ENCODE measurements at places on chromosomes 2 and 18.

- no peak for DNase-seq
These were observed 50.4 kb upstream of the BZW1 start for GRCh38 chr2:200761266-200761665.

DNA sequence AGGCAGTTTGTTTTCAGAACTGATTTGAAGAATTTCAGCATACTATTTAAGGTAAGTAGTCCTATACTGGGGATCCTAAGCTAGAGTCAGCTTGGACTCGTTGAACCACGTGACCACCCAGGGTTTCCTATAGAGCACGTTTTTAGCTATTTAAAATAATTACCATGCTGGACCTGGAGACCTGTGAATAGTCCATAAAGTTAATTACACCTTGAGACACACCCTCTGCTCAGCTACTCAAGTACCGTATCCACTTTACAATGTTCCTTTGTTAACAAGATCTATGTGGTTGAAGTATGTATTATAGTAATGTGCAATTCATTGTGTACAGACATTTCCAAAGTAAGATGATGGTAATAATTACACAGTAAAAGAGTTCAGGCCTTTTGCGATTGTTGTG, 67.6 kb downstream of the CRIM1 start:
- no peak for DNase-seq

- no peak for DNase-seq
These were observed 27.8 kb downstream of the TWIST2 start for GRCh38 chr2:238875471-238876231.

DNA sequence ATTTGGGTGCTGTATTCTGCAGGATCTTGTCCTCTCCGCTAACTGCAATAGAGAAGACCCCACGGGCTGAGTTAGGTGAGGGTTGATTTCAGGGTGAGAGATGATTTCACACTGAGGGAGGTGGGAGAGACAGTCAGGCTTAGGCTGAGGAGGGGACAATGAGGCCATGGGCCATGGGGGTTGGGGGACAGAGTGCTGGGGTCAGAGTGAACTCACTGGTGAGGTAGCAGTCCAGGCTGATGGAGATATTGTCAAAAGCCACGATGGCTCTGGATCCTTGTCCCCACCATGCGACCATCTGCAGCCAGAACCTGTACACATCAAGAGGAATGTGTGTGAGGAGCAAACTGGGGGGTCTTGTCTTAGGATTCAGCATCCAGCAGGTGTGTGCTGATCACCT, 160.0 kb downstream of the CLIP4 start:
- DNase-seq, result no peak

- DNase-seq, result no peak
These were observed 1333.1 kb downstream of the LRP1B start for GRCh38 chr2:140797718-140798117.

Data from activated CD4-positive, alpha-beta T cell treated with anti-CD3 and anti-CD28 coated beads for 24 hours (primary cell).